Right kidney (tissue), 9 donors: ENCODE measurements at places on chromosomes 7 and 10.

- no peak for DNase-seq
These were observed 118.5 kb downstream of the ARL4A start for GRCh38 chr7:12805957-12806356.

GRCh38 chr7:157501581-157501980, 164.8 kb downstream of the DNAJB6 start:
- DNase-seq = no peak

DNA sequence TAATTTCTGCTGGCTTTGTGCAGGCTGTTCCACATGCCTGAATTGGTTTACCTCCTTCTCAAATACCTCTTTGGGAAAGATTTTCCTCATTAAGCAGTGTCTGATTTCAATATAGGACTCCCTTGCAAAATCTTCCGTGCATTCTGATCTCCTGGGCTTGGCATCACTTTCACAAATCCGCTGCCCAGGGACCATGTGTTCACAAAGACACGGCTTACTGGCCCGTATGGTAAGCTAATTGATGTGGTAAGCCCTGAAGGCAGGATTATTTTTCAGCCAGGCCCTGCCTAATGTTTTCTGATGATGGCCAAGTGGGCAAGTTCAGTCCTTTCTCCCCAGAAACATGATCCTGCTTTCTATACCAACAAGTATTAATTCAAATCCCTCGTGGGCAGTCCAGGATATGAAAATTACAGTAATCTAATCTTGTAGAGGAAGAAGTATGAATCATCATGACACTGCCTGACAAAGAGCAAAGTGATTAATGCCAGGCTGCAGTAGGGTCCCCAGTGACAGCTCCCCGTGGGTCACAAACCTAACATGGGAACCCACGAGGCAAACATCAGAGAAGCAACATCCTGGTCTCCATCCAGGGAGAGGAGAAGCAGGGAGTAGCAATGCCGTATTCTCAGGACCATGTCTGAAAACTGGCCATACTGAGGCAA, 11.6 kb upstream of the SVIL start:
- peak; percentile 31 for DNase-seq

- no peak for DNase-seq
These were observed 15.2 kb upstream of the CPA1 start for GRCh38 chr7:130365088-130365487.

DNA sequence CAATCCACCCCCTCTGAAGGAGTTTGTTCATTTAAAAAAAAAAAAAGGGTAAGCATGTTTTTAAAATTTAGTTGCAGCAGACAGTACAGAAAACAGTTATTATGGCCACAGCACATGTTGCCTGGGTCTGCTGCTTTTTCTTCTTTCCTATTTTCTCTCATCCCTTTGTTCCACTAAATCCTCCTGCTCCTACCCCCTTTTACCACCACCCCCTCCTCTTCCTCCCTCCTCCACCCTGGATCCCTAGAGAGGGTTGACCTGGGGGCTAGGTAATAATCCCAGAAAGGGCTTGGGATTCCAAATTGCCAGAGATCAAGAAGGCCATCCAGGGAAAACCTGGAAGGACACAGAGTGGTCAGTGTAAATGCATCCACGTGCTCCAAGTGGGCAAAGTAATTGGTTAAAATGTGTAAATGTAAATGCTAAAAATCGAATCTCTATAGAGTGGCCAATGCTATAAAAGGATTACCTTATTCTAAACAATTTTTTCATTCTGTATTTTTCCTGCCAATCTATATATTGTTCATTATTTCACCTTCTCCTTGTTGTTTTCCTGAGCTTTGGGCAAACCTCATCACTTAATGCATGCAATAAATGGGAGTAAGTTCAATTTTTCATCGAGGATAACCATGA, 89.0 kb upstream of the PIK3CG start:
- DNase-seq = no peak

- peak; percentile 78 for DNase-seq
These were observed 8.2 kb downstream of the TACR2 start for GRCh38 chr10:69408318-69409175.

DNA sequence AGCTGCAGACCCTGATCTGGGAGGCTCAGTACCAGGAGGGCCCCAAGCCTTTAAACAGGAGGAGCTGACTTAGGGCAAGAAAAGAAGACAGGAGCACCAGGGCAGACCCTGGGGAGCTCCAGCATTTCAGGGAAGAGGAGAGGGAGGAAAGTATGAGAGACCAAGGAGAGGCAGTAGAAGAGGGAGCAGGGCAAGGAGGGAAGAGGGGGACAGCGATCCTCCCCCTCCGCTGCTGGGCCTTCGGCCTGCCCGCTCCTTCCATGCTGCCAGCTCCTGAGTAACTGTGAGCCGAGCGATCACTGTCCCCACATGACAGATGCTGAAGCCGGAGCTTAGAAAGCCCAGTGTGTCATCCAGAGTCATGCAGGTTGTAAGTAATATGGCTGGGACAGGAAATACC, 65.9 kb downstream of the ALOX5 start:
- no peak for DNase-seq

GRCh38 chr7:107998660-107999480, 4.1 kb downstream of the LAMB1 start:
- no peak for DNase-seq

- DNase-seq = no peak
These were observed 316.9 kb upstream of the PHYHIPL start for GRCh38 chr10:58859526-58859925.

GRCh38 chr10:33271969-33272583, 62.4 kb downstream of the NRP1 start:
- DNase-seq = no peak

GRCh38 chr10:9302140-9302746, 1247.8 kb downstream of the GATA3 start:
- peak; percentile 11 for DNase-seq

DNA sequence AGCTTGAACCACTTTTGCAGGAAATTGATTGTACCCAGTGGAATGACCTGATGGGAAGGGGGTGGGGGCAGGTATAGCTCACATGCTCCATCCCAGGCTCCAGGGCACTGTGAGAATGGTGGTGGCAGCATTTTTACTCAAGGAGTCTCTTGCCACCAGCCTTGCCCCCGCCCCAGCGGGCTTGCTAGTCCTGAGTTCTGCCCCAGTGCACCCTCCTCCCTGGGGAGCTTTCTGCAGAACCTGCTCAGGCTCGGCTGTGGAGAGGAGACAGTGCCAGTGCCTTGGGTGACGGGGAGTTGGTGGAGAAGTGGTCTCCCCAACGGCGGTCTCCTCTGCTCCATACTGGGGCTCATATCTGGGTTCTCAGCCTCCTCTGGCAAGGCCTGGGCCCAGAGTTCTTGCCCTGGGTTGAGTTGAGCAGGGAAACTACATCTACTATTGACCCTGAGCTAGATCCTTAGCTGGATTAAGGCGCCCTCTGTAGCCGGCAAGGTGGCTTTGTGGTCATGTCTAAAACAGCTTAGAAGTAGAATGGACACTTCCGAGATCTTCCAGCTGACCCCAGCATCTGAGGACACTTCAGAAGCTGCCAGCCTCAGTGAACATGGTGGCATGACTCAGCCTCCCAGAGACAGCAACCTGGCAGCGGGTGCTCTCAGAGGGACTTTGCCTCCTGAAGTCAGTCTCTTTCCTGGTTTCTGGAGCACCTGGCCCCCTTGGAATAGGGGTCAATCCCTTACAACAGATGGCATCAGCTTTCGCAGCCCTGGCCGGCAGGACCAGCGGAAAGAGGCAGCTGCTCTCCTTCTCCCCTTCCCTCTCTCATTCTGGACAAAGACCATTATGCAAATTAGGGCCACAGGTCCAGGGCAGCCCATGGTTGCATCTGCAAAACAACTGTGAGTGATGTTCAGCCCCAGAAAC, 363.4 kb upstream of the MKI67 start:
- no peak for DNase-seq

DNA sequence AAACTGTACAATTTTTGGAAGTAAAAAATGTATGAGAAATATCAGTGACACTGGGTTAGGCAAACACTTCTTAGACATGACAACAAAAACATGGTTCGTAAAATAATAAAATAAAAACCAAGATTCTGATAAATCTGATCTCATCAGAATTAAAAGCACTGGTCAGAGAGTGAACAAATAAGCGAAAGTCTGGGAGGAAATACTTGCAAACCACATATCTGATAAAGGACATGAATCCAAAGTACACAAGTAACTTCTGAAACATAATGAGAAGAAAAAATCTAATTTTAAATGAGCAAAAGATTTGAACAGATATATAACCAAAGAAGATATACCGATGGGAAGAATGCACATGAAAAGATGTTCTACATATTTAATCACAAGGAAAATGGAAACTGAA, 91.5 kb downstream of the RTKN2 start:
- no peak for DNase-seq

DNA sequence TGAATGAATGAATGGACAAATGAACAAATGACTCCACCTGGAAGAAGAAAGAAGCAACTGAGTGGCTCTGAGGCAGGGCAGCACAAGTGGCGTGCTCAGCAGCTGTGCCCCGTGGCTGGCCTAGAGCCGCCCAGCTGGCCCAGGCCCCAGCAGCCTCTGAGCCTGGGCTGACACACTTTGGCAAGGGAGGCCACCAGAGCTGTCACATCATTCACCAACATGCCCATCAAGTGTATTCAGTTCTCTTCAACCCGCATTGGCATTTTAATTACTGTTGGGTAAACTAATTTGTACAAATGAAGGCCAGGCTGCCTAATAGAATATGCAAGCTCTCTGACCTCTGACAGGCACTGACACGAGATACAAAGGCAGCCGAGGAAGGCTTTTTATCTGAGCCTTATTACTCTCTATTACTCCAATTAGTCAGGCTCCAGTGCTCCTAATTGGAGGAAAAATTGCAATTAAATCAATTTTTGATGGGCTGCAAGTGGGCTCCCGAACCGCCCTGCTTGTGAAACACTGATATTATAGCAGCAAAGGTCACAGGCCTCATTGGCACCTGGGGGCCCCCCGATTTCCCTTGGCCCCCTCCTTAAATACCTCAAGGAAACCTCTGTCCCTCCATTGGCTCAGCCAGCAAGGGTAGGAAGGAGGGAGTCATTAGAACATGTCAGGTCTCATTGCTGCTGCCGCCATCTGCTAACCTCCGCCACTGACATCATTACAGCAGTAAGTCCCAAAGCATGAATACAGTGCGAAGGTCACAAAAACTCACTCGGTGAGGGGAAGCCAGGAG, 41.9 kb downstream of the DPCD start:
- DNase-seq = no peak

DNA sequence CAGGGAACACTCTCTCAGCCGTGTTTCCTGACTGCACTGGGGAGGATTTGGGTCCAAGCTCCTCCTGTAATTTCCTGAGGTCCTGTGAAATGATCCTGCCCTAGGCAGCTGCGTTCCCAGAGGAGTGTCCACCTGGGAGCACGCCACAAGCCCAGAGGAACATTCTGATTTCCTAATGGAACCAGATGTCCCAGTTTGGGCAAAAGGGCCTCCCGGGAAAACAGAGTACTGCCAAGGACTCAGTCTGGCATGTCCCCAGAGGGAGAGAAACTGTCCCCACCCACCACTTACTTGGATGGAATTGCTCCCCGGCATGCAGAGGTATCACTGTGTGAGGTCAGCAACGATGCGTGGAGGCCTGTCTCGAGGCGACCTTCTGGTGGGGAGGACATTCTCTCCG, 34.5 kb downstream of the ASB13 start:
- no peak for DNase-seq

DNA sequence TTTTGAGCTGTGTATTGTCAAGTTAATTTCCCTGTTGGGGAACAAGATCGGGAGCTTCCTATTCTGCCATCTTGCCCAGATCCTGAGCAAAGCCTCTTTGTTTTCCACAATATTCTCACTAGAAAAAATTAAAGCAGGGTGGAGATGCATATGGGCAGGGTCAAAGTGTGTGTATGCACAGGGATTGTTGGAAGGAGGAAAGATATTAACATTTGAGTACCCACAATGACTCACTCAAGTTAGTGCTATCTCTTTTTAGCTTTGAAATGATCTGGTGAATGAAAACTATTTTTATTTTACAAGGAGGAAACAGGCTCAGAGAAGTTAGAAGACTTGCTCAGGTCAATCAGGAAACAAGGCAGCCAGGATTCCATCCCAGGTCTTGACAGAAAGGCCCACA, 6.7 kb upstream of the BTBD16 start:
- no peak for DNase-seq

GRCh38 chr10:7194571-7194970, 216.3 kb downstream of the SFMBT2 start:
- no peak for DNase-seq

DNA sequence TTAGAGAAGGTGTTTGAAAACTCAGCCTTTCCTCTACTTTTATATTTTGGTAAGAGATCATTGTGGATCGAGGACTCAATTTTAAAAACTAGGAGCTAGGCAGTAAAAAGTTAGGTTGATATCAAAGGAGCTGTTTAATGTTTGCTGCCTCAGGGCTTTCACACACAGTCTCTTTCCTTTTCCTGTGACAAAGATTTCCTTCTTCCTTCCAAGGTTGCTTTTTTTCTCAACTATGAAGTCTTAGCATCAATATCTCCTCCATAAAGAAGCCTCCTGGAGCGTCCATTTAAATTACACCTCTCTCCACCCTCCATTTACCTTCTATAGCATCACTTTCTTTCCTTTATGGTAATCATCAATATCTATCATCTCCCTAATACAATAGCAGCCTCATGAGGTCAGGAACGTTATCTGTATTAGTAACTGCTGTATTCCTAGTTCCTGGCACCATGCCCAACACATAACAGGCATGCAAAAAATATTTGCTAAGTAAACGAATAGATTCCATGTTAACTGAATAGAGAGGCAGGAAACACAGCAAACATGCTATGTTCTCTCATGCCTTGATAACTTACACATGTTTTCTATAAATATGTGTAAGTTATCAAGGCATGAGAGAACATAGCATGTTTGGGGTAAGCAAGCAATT, 48.5 kb downstream of the GNAT3 start:
- no peak for DNase-seq

GRCh38 chr7:15747301-15747700, 60.8 kb upstream of the MEOX2 start:
- no peak for DNase-seq

GRCh38 chr7:95047291-95047690, 139.9 kb downstream of the PPP1R9A start:
- DNase-seq = no peak

DNA sequence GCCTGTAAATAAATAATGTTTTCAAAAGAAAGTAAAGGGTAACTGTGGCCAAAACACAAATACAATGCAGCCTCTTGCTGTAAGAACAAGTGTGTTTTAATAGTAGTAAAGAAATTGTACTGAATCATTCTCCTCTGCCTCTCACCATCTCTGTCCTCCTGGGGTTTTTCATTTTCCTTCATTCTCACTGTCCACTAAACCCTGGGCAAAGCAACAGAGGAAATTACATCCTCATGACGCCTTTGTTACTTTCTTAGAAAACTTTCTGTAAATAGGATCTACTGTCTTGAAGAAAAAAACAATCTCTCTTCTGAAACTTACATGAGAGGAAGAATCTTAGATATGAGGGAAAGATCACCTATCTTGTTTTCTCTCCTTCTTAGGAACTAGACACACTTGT, 54.6 kb downstream of the ASB4 start:
- no peak for DNase-seq
